Pancreas (tissue), 10 donors: ENCODE measurements at places on chromosomes 11 and 22.

DNA sequence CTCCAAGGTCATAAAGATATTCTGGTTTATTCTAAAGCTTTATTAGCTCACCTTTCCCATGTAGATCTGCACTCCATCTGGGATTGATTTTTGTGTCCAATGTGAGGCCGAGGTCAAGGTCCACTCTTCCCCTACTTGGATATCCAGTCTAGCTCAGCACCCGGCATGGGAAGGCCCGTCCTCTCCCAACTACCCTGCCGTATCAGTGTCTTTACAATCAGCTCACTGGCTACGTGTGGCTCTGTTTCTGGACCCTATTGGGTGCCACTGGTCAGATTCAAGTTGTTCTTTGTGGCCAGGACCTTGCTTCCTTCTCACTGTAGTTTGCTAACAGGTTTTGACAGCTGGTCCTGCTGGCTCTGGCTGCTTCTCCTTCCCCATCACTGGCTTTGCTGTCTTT, 30.9 kb downstream of the KCNQ1OT1 start:
- no peak for DNase-seq

DNA sequence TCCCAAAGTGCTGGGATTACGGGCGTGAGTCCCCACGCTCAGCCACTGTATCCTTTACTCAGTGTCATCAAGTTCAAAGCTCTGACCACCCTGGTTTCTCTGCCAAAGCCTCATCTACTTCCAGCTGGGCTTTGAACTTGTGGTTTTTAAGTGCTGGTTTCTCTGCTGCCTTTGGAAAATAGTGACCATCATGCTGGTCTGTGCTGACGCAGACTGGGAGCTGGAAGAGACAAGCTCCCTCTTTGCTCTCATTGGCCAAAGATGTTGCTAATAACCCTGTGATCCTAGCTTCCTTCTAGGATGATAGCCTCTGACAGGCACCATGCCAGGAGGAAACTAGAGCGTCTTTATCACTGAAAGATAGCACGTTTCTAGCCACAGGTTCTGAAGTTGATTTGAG, 62.4 kb downstream of the ALX4 start:
- DNase-seq = no peak

- DNase-seq = no peak
Measured at GRCh38 chr11:26478710-26479109, 93.4 kb downstream of the MUC15 start.

DNA sequence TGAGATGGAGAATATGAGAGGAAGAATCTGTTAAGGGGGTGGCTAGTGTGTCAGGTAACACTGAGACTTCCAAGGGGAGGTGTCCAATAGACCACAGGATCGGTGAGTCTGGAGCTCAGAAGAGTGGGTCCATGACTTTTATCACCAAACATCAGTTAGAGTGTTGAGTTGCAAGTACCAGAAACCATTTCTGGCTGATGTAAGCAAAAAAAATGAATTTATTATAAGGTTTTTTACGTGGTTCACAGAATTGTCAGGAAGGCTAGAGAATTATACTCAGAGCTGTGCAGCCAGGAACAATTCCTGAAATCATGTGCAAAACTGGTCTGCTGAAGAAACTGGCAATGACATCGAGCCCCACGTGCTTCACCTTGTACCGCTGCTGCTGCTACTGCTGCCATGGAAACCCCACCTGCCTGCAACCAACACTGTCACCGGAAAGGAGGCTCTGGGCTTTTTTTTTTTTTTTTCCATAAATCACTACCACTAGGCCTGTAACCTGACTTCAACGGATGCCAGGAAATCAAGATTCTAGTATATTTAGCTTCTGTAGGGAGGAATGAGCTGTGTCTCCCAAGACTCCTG, 16.6 kb upstream of the STK33 start:
- DNase-seq = no peak

DNA sequence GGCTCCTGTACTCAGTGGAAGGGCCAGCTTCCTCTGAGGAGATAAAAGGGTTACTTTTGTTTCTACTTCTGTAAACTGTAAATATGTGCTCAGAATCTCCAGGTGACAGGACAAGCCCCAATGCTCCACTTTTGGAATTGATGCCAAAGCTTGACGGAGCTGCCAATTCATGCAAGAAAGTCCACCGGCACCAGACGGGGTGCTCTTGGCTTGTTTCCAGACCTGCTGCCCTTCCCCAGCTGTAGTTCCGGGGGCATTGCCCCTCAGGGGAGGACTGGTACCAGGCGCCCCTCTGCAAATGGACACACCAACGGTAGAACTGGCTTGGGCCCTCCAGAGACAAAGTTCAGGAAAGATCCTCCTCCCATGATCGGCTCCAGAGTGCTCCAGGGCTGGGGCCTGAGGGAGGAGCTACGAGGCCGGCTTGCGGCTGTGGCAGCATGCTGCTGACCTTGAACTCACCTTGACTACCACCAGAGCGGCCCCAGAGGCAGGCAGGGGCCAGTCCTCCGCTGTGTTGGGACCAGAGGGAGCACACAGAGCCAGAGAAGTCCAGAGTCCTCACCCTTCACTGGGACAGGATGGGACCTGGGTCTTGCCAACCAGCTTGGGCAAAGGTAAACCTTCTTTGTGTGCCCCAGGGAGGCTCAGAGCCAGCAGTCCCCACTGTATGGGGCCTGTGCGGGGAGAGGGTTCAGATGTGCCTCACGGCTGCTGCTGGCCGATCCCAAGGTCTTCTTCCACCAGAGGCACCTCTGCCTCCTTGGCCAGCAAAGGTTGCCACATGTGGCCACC, 17.8 kb upstream of the OAF start:
- no peak for DNase-seq

- no peak for DNase-seq
Measured at GRCh38 chr11:17561526-17561925, 14.5 kb downstream of the OTOG start.

DNA sequence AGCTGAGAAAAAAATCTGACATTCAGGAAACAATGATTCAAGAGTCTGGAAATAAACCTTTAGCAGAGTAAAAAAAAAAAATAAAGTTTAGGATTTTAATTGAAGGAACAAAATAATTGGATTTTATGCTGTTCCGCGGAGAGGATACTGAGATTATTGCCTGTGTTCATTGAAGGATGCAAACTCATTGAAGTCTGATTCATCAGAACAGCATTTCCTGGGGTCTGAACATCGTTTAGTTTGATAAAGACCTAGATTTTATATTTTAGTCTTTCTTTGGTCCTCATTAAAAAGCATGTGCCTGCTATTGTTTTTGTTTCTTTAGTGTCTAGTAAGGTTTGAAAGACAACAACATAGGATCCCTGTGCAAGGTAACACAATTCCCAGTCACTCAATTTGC, 4.5 kb downstream of the TLCD5 start:
- no peak for DNase-seq

DNA sequence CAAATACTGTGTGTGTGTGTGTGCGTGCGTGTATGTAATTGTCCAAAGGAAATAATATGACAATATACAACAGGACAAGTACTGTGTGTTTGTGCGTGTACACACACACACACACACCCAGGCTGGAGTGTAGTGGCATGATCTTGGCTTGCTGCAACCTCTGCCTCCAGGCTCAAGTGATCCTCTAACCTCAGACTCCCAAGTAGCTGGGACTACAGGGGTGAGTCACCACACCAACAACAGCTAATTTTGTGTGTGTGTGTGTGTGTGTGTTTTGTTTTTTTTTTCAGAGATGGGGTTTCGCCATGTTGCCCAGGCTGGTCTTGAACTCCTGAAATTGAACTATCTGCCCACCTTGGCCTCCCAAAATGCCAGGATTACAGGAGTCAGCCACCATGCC, 61.5 kb downstream of the NUP98 start:
- no peak for DNase-seq

GRCh38 chr11:122062763-122063162, 53.3 kb downstream of the BLID start:
- DNase-seq = no peak

DNA sequence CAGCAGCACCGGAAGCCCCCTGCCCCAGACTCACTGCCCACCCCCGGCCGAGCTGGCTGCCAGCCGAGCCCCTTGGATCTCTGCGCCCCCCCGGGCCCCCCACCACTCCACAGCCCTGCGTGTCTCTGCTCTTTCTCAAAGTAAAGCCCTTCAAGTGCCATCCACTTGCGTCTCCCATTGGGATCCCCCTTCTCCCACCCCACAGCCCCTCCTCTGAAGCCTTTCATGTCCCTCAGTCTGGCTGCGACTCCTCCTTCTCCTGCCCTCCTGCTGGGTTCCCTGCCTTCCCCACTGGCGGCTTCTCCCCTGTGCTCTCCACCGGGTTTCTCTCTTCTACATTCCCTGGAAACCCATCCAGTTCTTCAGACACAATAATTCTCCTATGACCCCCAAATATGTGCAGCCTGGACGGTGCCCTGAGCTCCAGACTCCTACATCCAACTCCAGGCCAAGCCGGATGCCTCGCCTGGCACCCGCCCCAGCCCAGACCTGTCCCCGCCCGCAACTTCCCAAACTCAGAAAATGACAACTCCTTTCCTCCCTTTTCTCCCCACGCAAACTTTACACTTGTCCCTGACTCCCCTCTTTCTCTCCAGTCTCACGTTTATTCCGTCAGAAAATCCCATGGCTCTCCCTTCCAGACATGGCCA, 108.9 kb downstream of the WNT7B start:
- peak; percentile 32 for DNase-seq

DNA sequence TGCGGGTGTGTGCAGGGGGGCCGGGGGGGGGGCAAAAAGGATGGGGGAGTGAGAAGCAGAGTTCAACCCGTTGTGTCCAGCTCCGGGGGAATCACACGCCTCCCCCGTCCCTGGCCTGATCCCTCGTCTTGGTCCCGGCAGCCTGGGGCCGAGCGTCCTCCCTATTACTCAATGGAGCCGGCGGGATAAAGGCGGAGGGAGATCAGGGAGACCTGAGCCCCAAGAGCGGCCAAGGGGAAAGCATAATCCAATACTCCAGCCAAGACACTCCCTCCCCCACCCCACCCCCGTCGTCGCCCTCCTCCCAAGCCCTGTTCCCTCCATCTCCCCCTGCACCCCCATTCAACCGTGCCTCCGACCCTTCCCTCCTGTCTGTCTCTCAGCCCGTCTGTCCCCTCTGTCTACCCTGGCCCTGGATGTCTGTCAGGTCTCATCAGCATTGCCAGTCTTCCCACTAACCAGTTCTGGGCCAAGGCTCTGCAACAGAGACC, 2.6 kb downstream of the PHOX2A start:
- no peak for DNase-seq

DNA sequence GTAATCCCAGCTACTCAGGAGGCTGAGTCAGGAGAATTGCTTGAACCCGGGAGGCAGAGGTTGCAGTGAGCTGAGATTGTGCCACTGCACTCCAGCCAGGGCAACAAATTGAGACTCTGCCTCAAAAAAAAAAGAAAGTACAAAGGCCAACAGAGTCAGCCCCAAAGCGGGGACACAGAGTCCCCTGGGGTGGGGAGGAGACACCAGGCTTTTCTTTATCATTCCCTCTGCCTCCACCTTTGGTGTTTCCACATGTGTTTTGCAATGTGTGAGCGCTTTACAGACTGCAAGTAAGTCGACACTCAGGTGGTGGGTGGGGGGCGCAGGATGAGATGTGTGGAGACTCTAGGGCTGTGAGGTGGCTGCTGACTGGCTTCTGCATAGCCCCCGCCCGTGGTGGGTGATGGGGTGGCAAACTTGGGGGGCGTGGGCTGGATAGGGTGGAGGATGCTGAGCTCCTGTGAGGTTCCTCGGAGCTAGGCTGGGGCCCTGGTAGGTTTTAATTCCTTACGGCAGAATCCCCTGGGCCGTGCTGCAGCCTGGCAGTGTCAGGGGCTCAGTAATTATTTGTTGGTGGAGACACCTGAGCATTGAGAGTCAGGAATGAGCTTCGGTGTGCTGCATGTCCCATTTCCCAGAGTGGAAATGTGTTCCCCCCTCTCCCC, 177.2 kb downstream of the CTTN start:
- no peak for DNase-seq

DNA sequence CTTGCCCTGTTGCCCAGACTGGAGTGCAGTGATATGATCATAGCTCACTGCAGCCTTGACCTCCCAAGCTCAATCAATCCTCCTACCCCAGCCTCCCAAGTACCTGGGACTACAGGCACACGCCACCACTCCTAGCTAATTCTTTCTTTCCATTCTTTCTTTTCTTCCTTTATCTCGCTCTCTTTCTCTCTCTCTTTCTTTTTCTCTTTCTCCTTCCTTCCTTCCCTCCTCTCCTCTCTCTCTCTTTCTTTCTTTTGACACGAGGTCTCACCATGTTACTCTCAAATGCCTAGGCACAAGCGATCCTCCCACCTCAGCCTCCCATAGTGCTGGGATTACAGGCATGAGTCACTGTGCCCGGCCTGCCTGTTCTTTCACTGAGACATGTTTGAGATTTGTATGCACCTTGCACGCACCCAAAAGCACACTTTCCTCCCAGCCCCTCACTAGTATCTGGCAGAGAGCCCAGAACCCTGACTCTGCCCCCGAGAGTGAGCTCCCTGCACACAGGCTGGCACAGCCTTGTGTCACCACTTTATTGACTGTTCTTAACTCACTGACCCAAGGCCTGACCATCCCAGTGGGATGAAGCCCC, 56.8 kb downstream of the CD6 start:
- no peak for DNase-seq

GRCh38 chr11:12556155-12556554, 118.1 kb upstream of the TEAD1 start:
- DNase-seq = no peak

DNA sequence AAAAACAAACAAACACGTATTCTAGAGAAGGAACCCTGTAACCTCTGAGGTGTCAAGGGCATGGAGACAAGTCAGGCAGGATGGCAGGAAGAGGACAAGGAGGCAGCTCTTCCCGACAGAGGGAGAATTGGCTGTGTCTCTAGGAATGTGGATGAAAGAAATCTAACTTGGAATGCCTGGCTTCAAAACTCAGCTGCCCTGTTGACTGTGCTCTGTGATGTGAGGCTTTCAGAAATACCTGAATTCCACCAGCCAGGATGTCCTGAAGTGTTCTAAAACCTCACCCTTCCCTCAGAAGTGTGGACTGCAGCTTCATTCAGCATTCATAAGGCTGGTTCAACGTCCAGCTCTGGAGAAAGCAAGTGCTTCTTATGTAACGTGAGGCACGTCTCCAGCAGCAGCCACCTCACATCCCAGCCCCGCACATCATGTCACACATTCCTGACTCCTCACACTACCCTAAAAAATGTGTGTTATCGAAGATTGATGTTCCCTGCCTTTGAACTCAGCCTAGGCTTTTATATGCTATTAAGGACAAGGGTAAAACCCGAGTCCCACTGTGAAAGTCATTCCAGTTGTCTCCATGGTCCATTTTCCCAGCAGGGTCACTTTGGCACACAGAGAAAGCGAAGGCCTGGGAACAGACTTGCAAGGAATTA, 398.9 kb downstream of the ETS1 start:
- DNase-seq = no peak

GRCh38 chr22:23237201-23237798, 57.0 kb downstream of the BCR start:
- peak; percentile 78 for DNase-seq

- peak; percentile 80 for DNase-seq
Measured at GRCh38 chr11:64268893-64269539, 15.4 kb downstream of the BAD start.
